SHP77 treated with DMSO at 0.1 percent for 48 hours (cell line): ENCODE measurements at places on chromosomes 11 and 22.

- DNase-seq = no peak
These were observed 31.6 kb downstream of the SLC36A4 start for GRCh38 chr11:93166194-93166593.

DNA sequence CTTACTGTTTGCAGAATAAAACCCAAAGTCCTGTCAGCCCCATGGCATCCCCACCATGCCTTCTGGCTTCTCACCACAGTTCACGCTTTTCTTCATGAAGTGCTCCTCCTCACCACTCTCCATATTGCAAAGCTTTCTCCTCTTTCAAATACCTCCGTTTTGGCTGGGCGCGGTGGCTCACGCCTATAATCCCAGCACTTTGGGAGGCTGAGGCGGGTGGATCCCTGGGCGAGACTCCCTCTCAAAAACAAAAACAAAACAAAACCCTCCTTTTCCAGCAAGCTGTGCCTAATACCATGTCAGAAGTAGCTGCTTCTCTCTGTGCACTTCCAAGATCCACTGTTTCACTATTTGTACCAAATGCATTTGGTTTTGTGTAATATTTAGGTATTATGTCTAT lies 6.7 kb downstream of the BACE1 start:
- DNase-seq = no peak

DNA sequence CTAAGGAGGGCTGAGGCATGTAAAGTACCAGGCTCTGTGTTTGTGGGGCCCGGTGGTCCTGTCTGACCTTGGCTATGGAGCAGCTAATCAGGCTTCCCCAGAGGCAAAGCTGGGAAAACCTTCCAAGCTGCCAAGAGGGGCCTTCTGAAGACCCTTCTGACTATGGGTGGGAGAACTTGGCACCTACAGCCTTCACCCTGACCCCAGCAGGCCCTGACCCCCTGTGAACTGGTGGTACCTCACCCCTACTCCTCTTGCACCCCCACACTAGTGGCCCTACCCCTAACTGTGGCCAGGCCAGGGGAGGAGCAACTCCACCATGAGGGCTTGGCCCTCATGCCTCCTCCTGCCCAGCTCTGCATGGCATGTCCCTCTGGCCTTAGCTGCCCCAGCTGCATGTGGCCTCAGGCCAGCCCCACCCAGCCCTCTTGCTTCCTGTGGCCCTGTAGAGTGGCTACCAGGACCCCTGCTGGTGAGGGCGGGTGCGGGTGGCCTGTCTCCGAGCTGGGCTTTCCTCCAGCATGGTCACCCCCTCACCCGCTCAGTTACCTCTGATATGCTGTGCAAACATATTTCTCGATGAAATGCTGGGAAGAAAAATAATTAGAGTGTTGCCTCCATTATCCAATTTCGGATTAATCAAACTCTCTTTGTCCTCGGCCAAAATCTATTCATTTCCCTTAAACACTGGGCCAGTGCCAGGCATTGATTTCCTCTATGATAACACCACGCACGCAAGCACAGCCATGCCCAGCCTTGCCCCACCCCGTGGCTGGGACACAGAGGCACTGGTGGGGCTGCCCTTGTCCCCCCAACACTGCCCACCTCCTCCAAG lies 7.5 kb downstream of the GNAZ start:
- DNase-seq = no peak

- no peak for DNase-seq
These were observed 208.1 kb downstream of the DBX1 start for GRCh38 chr11:19952116-19952605.

- DNase-seq = no peak
These were observed 50.4 kb downstream of the TENM4 start for GRCh38 chr11:79390477-79390876.

DNA sequence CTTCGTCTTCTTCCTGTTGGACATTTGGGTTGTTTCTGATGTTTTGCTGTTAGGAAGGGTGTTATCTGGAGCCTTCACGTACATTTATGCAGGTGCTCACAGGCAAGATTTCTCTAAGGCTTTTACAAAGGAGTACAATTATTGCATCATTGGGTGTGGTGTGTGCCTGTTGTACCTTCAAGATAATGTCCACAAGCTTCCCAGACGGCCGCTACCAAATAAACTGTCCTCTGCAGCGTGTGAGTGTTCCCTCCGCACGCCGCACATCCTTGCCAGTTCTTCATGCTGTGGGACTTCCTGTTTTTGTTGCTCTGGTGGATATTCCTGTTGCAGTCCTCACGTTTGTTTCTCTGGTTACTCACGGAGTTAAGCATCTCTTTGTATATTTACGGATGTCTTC lies 133.3 kb downstream of the TBC1D22A start:
- DNase-seq = no peak
